ENCODE measurements at places on chromosomes 5 and 9. TPM values are rescaled to one million over a fixed set of nuclear protein-coding genes. Genes with fewer than 3 reads are reported as not detected.
A peak's percentile ranks its signal among the peaks of the same experiment; 100 is the strongest.

Gene C6
- total RNA-seq = not detected

Gene PITX1
- not detected for total RNA-seq

Gene POMT1
- 34.0 TPM for total RNA-seq

Gene PCA3
- total RNA-seq = not detected

Gene P4HA2
- total RNA-seq = 15.1 TPM

Gene CMYA5
- 1.1 TPM for total RNA-seq

Gene IL31RA
- total RNA-seq = not detected

Gene PDLIM4
- 7.6 TPM for total RNA-seq

Gene PCDHGA6
- 1.5 TPM for total RNA-seq

Gene HEMGN
- total RNA-seq = not detected

Gene SNCB
- total RNA-seq = 3.5 TPM

Gene SPATA9
- total RNA-seq = not detected

Gene ST8SIA4
- total RNA-seq = not detected

Gene FEM1C
- 16.1 TPM for total RNA-seq

Gene PRLR
- total RNA-seq = 2.5 TPM

Gene SMIM33
- total RNA-seq = not detected

Gene ACOT12
- not detected for total RNA-seq

DNA sequence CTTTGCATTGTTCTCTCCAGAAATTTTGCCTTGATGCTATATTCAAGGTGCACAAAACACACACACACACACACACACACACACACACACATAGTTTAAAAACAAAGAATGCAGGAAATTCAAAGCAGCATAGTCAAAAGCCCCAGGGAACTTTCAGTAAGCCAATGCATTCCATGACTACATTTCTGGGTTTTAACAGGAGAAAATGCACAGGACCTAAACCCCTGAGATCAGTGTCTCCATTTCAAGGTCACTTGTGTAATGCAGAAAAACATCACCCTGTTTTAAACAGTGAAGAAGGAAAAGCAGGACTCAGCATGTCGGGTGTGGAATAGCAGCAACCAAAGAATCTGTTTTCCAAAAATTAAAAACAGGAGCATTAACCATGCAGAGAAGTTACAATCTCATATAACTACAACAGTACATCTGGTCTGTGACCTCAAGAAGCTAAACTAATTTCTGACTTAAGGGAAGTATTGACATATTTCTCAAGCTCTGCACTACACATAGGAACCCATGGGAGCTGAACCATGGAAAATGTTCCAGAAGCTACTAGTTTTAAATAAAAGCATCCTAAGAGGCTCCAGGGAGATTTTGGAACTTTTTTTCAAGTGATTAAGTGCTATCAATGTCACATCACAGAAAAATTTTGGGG is 296.7 kb downstream of the HINT1 start:
- no peaks in the 10 kb centered on the region for H3K4me1 ChIP-seq
- no peak overlapping the region for H3K27ac ChIP-seq
- no peak for DNase-seq
- H3K4me3 ChIP-seq = no peak overlapping the region
- H3K36me3 ChIP-seq = peaks cover 6% of the 10 kb centered on the region

- no peak for DNase-seq
- H3K27me3 ChIP-seq = no peaks in the 10 kb centered on the region
- H3K4me1 ChIP-seq = no peaks in the 10 kb centered on the region
- peaks cover 68% of the 10 kb centered on the region for H3K36me3 ChIP-seq
- no peak overlapping the region for H3K27ac ChIP-seq
These were observed 10.2 kb downstream of the NFX1 start for GRCh38 chr9:33300546-33300945.

- H3K36me3 ChIP-seq = peaks cover 30% of the 10 kb centered on the region
- H3K27me3 ChIP-seq = no peaks in the 10 kb centered on the region
- H3K4me1 ChIP-seq = no peaks in the 10 kb centered on the region
These were observed 73.8 kb downstream of the AMBP start for GRCh38 chr9:114004221-114004716.

GRCh38 chr9:125146247-125146646 is 2.9 kb upstream of the SCAI start:
- no peaks in the 10 kb centered on the region for H3K27me3 ChIP-seq
- peaks cover 31% of the 10 kb centered on the region for H3K36me3 ChIP-seq
- no peaks in the 10 kb centered on the region for H3K4me1 ChIP-seq
- H3K4me3 ChIP-seq = no peak overlapping the region

DNA sequence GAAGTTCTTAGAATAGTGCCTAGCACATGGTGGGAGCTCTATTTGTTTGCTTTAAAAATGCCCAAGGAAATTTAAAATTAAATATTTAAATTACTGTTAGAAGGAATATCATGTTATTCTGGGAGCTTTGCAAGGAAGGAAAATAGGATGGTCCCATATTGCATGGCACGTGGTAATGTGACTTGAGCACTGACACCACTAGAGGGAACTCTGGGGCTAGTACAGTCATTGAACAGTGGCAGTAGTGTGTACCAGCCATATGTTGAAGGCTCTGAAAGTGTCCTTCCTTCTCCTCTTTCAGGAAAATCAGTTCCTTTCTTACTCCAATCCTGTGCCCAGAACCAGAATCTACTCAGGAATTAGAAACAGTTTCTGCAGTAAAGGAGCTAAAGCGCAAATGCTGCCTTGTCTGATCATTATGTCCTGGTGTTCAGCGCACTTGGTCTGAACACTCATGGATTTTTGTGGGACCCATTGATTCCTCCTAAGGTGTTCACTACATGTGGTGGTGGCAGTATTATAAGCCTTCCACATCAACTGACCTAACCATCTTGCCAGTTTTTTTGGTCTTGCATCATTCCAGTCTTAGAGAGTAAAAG is 54.1 kb downstream of the GDA start:
- no peaks in the 10 kb centered on the region for H3K27me3 ChIP-seq
- no peak overlapping the region for H3K27ac ChIP-seq
- DNase-seq = peak; percentile 34
- H3K36me3 ChIP-seq = no peaks in the 10 kb centered on the region

DNA sequence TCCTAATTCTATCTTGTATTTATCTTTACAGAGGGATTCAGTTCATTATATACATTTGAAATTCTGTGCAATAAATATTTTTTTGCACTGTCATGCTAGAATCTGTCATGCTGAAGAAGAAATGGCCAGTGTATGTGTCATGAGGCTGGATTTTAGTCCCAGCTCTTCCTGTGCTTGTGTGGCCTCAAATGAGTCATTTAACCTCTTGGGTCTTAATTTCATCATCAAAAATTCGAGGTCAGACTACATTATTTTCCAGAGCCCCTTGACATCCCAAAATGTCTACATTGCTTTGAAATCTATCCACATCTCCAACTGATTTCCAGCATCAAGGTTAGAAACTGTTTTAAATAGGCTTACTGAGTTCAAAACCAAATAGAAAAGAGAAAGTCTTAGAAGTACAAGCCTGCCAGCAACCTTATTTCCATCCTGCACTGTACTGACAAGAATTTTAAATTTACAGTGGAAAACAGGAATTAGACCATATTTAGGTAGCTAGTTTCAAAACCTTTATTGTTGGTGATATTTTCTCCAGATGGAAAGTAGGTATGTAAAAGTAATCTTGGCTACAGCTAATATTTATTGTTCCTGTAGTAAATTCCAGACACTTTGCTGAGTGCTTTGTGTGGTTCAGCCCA is 96.7 kb upstream of the MAMDC2 start:
- H3K27ac ChIP-seq = no peak overlapping the region
- no peaks in the 10 kb centered on the region for H3K4me1 ChIP-seq
- H3K27me3 ChIP-seq = no peaks in the 10 kb centered on the region

DNA sequence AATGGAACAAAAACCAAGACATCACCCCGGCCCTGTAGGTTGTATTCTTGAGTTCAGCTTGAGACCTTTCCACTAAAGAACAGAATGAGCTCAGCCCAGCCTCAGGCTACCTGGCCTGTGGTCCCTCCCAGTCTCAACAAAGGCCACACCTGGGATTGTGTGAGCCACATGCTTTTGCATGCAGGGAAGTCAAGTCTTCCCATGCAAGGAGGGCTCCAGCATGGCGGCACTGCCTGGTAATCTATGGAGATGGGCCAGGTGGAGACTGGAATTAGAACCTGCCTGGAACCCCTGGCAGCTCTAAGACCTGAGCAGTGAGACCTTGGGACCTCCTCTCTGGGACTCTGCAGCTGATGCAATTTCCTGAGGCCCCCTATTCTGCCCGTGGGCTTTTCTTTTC is 49.4 kb upstream of the OTULINL start:
- no peaks in the 10 kb centered on the region for H3K36me3 ChIP-seq
- no peaks in the 10 kb centered on the region for H3K27me3 ChIP-seq
- H3K4me1 ChIP-seq = peaks cover 4% of the 10 kb centered on the region
- no peak overlapping the region for H3K27ac ChIP-seq
- H3K4me3 ChIP-seq = no peak overlapping the region
- no peak for DNase-seq

- no peak overlapping the region for H3K4me3 ChIP-seq
- H3K4me1 ChIP-seq = no peaks in the 10 kb centered on the region
- H3K27ac ChIP-seq = no peak overlapping the region
- peaks cover 24% of the 10 kb centered on the region for H3K27me3 ChIP-seq
- no peaks in the 10 kb centered on the region for H3K36me3 ChIP-seq
These were observed 6.0 kb downstream of the TMOD1 start for GRCh38 chr9:97507428-97507984.

GRCh38 chr5:88882276-88883038 is 527 bp downstream of the MEF2C start:
- H3K36me3 ChIP-seq = no peaks in the 10 kb centered on the region

GRCh38 chr5:39633057-39633456 is 208.3 kb upstream of the DAB2 start:
- H3K27me3 ChIP-seq = no peaks in the 10 kb centered on the region
- H3K4me1 ChIP-seq = no peaks in the 10 kb centered on the region
- no peaks in the 10 kb centered on the region for H3K36me3 ChIP-seq
- H3K4me3 ChIP-seq = no peak overlapping the region
- no peak for DNase-seq
- no peak overlapping the region for H3K27ac ChIP-seq

- H3K4me1 ChIP-seq = no peaks in the 10 kb centered on the region
- no peak overlapping the region for H3K4me3 ChIP-seq
- H3K27me3 ChIP-seq = no peaks in the 10 kb centered on the region
- no peaks in the 10 kb centered on the region for H3K36me3 ChIP-seq
These were observed 7.2 kb upstream of the KCNIP1 start for GRCh38 chr5:170496662-170497028.

DNA sequence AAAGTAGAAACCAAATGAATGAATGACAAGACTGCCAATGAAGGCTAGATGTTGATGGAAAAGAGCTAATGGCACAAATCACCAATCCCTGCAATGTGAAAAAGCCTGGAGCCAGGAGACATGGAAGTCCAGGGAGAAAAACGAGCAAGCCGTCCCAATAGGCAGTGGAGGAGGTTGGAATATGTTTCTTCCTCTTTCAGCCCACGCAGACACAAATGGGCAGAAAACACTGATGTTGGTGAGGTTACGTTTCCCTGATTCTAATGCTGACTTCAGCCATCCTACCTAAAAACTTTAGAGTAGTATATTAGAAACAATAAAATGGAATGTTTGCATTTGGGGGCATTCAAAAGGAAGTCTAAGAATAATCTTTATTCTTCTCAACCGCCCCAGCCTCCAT is 23.9 kb upstream of the KIF2A start:
- H3K4me3 ChIP-seq = no peak overlapping the region
- no peak for DNase-seq
- no peaks in the 10 kb centered on the region for H3K27me3 ChIP-seq
- H3K4me1 ChIP-seq = no peaks in the 10 kb centered on the region
- no peak overlapping the region for H3K27ac ChIP-seq
- peaks cover 9% of the 10 kb centered on the region for H3K36me3 ChIP-seq

DNA sequence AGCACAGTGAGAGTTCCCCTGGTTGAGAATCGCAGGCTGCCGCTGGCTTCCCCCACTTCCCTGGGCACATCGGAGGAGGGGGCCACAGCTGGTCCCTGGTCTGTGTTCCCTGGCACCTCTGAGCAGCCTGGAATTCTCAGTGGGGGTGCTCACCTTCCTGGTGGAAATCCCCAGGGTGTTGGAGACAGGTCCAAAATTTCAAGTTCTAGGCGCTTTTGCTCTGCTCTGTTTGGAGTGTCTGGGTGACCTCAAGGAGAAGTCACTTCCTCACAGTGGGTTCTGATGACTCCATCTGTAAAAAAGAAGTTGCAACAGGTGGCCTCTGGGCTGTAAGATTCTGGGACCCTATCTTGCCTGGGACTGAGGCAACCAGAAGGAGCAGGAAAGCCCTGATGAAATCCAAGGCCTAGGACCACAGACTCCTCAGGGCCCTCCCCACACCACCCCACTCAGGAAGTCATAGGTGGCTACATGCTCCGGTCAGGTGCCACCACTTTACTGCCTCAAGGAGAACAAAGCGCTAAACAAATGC is at the start of gene TRAF1:
Gene TRAF1, minus strand, starts transcription at position 400 of the 532 bp plus-strand sequence. CDS start 721 bp downstream, outside the sequence.
- H3K27me3 ChIP-seq = no peaks in the 10 kb centered on the region
- H3K27ac ChIP-seq = no peak within 1 kb of the TSS
- H3K4me1 ChIP-seq = peaks cover 4% of the 10 kb centered on the region
- no peaks in the 10 kb centered on the region for H3K36me3 ChIP-seq
- no peak for DNase-seq

- H3K27me3 ChIP-seq = no peaks in the 10 kb centered on the region
- peaks cover 24% of the 10 kb centered on the region for H3K4me1 ChIP-seq
- H3K4me3 ChIP-seq = no peak overlapping the region
- no peaks in the 10 kb centered on the region for H3K36me3 ChIP-seq
- no peak for DNase-seq
These were observed 12.4 kb downstream of the LARP1 start for GRCh38 chr5:154767576-154767975.

DNA sequence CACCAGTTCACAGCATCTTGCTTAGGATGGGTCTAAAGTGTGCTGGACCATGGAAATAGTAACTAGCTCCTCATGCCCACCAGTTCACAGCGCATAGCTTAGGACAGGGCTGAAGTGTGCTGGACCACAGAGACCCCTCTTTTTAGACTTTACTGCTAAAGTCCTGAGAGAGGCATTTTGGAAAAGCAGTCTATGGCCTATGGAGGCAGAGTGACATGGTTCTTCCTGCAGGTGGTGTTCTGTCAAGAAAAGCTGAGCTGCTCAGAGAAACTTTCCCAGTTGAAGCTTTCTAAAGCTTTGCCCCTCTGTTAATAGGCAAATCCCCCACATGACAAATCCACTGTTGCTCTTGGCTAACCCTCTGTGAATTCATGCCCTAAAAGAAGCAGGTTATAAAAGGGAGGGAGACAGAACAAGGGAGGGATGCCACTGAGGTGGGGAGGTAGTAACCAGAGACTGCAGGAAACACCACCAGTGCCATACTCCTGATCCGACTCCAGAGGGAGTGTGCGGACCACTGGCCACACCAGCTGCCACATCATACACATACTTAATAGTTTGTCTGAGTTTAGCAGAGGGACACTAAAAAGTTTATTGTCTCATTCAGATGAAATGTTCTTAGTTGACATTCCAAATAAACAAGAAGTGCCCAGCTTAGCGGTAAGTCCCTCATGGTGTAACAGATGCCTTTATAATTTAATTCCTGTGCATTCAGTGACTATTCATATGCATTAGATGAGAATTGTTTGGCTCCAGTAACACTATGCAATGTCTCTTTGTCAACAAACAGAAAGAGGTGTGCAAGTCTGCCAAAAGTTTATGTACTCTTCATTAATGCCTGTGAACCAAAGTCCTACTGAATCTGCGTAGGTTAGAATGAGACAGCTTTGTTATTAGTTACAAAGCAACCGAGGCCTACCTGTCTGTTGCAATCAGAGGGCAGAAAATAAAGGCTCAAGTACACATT is 236.2 kb upstream of the NFIL3 start:
- H3K27me3 ChIP-seq = no peaks in the 10 kb centered on the region
- H3K27ac ChIP-seq = no peak overlapping the region
- no peaks in the 10 kb centered on the region for H3K4me1 ChIP-seq
- no peak overlapping the region for H3K4me3 ChIP-seq
- H3K36me3 ChIP-seq = no peaks in the 10 kb centered on the region
